ENCODE measurements at places on chromosomes 11 and 22.

- no peak for DNase-seq
These were observed 1.0 kb downstream of the SYCE3 start for GRCh38 chr22:50561401-50562358.

DNA sequence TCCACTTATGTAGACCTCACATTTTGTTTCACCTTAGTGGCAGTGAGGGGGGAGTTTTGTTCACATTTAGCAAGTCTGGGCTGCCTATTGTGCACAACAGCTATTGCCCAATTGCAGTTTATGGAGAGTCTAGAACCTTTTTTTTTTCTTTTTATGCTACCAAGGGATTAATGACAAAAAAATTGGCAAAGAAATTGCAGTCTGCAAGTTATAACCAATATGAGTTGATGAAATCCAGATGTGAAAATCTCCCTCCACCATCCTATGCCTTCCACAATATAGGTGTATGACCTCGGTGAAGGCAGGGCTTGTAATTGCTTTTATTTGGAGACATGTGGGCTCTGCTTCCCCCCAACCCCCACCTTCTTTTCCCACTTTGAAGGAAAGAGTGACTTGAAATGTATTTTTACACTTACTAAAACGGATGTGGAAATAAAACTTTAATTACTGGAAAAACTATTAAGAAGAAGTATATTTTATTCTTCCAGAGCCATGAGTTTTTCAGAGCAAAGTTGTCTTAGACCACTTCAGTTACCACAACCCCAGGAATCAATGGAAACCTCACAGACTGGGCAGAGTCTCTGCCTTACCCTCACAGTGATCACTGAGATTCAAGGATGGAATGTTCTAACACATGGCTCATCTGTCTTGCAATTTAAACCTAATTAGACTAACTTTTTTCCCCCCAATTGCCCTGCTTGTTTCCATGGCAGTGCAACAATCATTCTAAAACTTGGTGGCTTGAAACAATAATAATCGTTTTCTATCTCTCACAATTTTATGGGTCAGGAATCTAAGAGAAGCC lies 120.8 kb upstream of the SLC5A12 start:
- DNase-seq: no peak

- peak; percentile 56 for DNase-seq
These were observed 8.7 kb upstream of the ABTB2 start for GRCh38 chr11:34366522-34366921.

- DNase-seq: peak; percentile 9
These were observed 37.7 kb downstream of the TPCN2 start for GRCh38 chr11:69086152-69087132.

- no peak for DNase-seq
These were observed 10.2 kb downstream of the DKK3 start for GRCh38 chr11:11998091-11998781.

DNA sequence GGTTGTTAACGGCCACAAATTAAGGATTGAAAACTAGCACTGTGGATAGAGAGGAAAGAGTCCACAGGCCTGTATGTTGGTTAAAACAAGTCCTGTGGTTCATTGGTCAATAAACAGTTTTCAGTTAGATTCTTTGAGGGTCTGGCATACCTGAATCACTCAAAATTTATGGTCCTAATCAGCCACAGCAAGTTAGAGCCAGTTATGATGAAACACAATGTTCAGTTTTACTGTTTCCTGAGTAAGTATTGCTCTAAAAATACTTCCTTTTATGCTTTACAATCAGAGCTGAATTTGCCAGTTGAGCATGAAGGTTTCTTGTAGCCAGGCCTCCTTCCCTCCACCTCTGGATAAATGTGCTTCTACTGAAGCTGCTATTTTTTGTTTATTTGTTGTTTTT lies 12.9 kb upstream of the CAT start:
- DNase-seq: no peak

- DNase-seq: no peak
These were observed 431.3 kb downstream of the TBC1D22A start for GRCh38 chr22:47193606-47194329.

DNA sequence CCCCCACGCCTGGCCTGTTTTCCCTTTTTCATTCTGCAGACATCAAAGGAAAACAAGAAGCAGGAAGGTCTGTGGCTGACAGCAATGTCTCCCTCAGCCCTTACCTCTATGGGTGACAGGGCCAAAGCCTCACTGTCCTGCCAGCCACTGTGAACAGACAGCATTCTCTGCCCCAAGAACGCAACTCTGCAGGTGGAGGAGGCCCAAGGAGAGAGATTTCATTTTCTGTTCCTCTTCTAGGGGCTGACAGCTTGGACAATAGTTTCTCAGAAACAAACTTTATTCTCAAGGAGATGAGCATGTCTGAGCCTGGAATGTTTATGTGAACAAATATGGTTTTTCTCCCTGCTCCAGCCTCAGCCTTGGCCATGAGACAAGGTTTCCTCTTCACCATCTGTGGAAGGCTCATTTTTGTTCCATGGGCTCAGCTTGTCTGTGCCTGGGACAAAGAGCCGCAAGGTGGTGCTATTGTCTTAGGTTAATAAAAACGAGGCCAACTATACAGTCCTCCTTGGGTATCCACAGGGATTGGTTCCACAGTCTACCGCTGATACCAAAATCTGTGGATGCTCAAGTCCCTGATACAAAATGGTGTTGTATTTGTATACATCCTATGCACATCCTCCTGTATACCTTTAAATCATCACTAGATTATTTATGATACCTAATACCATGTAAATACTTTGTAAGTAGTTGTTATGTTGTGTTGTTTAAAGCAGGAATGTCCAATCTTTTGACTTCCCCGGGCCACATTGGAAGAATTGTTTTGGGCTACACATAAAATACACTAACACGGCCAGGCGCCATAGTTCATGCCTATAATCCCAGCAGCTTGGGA lies 5.8 kb downstream of the PIWIL3 start:
- DNase-seq: peak; percentile 66

Data from erythroblast (primary cell).